CD4-positive, alpha-beta T cell treated with Interleukin-17A for 4 hours (primary cell): ENCODE measurements at places on chromosomes 5 and 9.

DNA sequence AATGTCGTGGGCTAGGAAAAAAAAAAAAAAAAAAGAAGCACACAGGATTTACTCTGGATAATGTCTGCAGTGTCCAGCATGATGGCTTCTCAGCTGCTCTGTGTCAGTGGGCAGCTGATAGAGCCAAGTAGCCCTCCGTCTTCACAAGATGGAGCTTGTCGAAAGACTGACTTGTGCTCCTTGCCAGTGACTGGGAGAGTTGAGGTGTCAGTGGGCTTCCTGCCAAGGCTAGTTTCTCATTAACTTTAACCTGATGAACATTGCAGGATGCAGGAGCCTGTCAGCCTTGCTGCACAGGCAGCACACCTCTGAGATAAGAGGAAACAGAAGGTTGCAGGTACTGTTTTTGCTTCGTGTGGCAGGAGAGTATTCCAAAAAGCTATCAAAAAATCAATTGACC, 171.4 kb upstream of the SGCD start:
- no peak for DNase-seq

GRCh38 chr5:45725537-45725936, 29.4 kb upstream of the HCN1 start:
- DNase-seq, result no peak

- no peak for DNase-seq
These were observed 3.9 kb upstream of the EFNA5 start for GRCh38 chr5:107674655-107675054.

DNA sequence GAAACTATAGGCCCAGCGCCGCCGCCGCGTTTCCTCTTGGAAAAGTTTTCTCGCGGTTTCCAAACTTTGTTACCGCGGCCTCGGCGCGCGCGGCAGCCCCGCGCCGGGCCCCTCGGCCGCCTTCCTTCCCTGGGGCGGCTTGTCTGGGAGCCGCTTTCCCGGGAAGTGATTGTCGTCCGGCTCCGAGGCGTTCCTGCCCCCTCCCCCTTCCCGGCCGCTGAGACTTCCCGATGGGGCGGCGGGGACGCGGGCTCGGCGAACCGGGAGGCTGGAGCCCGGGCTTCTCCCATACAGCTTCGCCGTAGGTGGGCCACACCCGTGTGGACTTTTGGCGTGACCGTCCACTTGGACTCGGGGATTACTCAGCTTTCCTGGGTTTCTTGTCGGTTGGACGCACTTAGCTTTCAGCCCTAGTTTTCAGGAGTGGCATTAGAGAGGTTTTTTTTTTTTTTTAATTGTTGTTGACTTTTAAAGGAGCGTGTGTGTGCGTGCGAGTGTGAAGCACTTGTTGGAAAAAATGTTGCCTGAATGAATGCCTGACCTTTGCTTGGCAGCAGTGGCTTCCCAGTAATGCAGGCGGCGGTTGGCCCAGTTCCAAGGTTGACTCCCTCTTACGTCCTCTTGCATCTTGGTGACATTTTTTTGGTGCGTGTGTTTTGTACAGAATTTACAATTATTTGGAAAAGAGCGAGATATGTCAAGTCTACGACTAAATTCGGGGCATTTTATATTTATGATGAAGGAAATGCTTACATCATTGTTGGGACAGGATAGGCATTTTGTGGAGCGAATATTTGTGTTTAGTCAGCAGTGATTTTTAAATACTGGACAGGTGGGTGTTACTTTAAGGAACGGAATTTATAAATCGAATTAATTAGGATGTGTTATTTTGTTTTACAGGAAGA, 821 bp downstream of the CTNNA1 start:
- peak; percentile 61 for DNase-seq

GRCh38 chr9:100761276-100761802, 183.5 kb downstream of the CAVIN4 start:
- no peak for DNase-seq

GRCh38 chr9:19186232-19186631, 44.3 kb upstream of the DENND4C start:
- DNase-seq, result no peak

- DNase-seq, result no peak
These were observed 149.1 kb downstream of the ATP10B start for GRCh38 chr5:160702934-160703333.

- peak; percentile 50 for DNase-seq
These were observed at the start of gene UNC5A for GRCh38 chr5:176810081-176810597. Gene UNC5A, plus strand, starts transcription at chr5:176810559. Its CDS starts 192 bp downstream, at chr5:176810751.

DNA sequence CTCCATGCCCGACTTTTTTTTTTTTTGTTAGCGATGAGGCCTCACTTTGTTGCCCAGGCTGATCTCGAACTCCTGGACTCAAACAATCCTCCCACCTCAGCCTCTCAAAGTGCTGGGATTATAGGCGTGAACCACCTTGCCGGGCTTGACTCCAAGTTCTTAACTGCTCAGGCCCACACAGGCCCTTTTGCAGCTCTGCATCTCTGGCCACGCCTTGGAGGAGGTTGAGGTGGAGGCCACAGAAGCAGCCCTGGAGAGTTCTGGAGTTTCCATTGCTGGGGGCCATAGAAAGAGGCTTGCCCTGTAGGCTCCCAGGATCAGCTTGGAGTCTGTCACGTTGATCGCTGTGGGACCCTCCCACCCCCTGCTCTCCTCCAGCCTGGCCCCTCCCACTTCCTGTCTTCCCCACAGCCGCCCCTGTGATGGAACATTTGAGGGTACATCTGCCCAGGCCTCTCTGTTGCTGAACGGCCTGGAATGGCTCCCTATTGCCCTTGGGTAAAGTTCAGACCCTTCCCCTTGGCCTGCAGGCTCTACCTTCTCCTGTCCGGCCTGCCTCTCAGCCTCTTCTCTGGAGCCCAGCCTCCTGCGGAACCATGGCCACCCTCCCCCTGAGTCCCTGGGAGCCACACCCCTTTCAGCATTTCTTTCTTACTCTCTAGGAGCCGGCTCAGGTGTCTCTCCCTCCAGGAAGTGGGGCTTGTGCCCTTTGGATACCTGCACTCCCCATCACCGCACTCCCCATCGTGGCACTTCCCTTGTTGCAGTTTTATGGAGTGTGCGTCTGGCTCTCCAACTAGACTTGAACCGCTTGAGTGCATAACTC, 30.4 kb upstream of the IER5L start:
- DNase-seq, result peak; percentile 75

DNA sequence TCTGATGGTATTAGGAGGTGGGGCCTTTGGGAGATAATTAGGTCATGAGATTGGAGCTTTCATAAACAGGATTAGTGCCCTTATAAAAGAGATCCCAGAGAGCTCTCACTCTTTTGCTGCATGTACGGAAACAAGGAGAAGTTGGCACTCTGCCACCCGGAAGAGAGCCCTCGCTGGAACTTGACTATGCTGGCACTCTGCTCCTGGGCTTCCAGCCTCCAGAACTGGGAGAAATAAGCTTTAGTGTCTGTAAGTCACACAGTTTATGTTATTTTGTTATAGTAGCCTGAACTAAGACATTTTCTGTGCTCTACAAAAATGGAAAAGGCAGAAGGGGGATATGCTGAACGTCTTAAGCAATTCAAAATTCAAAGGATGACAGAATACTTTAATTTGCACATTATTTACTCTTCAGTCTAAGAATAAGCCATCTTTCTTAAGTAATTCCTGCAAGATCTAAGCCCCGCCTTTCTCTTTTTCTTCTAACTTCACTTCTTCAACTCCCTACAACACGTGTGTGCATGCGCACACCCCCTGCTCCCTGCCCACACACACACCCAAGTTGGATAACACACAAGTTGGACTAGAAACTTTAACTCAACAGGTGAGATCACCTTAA, 17.3 kb downstream of the NFIB start:
- DNase-seq, result no peak

- no peak for DNase-seq
These were observed 81.2 kb upstream of the LMX1B start for GRCh38 chr9:126532489-126532888.

DNA sequence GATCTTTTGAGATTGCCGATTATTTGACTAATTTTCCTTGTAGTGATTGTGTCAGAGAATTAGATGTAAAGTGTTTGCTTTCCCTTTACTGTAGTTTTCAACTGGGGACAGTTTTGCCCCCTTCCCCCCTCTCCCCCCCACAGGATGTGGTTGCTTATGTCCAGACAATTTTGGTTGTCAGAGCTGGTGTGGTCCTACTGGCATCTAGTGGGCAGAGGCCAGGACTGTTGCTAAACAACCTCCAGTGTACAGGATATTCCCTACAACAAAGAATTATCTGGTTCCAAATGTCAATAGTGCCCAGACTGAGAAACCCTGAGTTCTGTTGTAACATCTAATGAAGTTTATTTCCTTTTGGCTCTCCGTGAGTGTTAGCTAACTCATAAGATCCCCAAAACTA, 20.0 kb downstream of the TMEFF1 start:
- no peak for DNase-seq

DNA sequence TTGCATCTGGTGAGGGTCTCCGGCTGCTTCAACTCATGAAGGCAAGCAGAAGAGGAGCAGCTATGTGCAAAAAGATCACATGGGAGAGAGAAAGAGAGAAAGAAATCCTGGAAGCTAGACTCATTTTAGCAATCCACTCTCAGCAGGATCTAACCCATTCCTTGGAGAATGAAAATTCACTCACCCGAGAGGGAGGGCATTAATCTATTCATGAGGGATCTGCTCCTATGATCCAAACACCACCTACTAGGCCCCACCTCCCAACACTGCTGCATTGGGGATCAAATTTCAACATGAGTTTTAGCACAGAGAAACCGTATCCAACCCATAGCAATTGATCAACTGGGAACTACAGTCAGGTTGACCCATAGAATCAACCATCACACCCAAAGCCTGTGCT, 98.1 kb upstream of the SV2C start:
- no peak for DNase-seq

GRCh38 chr5:160432196-160432595, 10.5 kb downstream of the PTTG1 start:
- DNase-seq, result no peak

DNA sequence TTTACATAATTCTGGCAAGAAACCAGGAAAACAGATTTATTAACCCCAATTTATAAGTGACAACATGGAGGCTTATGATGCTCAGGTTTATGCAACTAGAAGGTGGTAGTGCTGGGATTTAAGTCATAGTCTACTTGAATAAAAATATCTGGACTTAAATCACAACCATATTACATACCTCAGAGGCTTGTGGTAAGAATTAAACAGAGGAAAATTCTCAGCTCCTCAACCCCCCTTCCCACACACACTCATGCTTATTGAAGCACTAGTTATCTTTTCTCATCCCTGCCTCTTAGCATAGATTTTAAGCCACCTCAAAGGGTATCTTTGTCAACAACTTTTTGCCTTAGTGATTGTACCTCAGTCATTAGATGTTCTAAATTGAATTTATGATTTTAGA, 731.0 kb downstream of the PRELID2 start:
- DNase-seq, result no peak

DNA sequence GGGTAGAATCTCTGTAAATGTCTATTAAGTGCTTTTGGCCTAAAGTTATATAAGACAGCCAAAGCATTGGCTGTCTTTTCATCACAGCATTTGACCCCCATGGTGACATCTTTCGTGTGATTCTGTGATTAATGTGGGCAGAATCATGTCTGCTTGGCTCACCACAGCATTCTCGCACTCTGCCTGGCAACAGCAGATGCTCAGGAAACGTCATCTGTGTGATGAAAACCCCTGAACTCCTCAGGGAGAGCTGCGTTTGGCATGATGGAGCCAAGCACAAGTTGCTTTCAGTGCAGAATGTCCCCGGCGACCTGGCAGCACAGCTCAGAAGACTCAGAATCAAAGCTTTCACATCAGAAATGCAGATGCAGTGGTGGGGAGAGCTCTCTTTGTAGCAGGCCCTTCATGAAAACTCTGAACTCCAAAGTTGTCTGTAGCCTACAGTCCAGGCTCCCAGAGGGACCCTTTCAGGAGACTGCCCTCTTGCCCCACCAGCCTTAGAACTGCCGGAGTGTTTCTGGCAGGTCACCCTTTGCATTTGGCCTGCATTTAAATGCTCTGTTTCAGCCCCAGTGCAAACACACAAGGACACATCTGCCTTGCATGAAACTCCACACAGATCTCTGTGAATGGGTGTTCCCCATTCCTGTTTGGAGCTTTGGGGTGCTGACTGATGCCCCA, 155.6 kb upstream of the PANK3 start:
- no peak for DNase-seq

- DNase-seq, result no peak
These were observed 51.5 kb downstream of the MTMR12 start for GRCh38 chr5:32261198-32261597.

DNA sequence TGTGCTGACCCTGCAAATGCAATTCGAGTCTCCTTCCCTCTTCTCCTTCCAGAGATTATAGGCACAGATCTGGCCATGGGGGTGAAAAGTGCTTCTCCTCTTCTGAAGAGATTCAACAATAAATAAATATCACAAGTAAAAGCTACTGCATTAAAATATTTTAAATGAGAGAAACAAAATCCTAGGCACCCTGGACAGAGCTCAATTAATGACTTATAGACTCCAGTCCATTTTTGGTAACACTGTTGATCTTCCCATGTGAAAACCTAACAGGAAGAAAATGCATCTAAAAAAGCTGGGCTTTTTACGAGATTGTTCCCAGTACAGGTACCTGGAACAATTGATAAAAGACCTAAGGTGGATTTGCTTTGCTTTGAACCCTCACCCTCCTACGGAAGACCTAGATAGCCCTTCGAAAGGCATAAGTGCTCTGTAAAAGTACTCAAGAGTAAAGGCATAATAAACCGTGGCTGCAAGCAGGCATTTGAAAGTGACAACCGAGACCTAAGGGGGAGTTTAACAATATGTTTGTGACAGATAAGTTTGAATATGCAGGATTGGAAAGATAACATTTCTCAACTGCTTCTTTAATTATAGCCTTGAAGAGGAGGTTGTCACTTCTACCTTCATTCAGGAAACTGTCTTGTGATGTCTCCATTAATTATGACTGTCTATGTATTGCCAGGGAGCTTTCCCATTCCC, 29.4 kb upstream of the MED10 start:
- no peak for DNase-seq

- no peak for DNase-seq
These were observed 128.4 kb upstream of the TRPM3 start for GRCh38 chr9:71249729-71250317.

DNA sequence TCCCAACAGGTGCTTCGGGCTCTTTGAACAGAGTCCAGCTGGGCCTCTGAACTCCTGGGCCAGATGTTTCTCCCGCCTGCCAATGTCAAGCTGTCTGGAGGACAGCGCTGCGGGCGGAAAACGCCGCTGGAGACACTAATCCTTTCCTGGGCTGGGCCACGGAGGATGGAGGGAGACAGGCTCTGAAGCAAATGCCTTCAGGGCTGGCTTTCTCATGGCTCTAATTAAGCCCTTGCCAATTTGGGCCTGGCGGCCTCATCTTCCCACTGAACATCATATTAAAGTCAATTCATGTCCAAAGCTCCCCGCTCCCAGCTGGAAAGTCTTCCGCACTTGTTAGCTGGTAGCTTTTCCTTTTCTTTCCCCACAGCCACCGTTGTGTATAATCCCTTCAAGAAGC, 72.7 kb downstream of the NTNG2 start:
- DNase-seq, result no peak
